Tibial nerve (tissue), 4 donors: ENCODE measurements at places on chromosomes 7 and 10.

- DNase-seq, result no peak
Measured at GRCh38 chr7:85622059-85622458, 435.2 kb upstream of the SEMA3D start.

DNA sequence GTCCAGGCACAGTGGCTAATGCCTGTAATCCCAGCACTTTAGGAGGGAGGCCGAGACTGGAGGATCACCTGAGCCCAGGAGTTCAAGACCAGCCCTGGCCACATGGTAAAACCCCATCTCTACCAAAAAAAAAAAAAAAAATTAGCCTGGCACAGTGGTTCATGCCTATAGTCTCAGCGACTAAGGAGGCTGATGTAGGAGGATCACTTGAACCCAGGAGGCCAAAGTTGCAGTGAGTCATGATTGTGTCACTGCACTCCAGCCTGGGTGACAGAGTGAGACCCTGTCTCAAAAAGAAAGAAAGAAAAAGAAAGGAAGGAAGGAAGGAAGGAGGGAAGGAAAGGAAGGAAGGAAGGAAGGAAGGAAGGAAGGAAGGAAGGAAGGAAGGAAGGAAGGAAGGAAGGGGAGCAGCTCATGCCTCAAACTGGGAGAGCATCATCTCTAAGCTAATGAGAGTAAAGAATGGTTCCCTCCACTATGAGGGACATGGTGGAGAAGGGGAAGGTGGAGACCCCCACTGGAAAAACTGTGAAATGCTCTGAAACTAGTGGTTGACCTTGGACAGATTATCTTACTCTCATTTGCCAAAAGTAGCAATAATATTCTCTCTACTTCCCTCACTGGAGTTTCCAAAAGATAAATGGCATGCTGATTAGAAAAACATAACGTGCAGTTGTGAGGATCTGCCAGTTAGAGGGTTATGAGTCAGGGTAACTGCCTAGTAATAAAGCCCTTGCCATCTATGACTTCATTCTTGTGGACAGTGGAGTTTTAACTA lies 16.8 kb downstream of the GIMAP5 start:
- DNase-seq, result no peak

DNA sequence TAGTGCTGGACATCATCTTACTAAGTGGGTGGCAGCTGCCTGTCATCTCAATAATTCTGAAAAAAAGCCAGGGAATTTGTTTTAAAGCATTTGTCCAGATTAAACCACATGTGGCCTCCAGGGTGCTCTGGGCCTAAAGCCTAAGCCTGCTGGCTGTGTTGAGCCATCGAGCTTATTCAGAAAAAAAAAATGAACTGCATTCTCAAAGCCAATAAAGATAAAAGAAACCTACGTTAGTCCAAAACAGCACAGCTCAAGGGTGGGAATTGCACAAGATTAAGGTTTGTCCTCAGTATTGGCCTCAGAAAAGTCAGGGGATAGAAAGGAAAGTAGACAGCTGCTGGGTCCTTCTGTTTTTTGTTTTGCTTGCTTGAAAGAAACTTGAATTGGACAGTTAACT lies 22.6 kb upstream of the PRTFDC1 start:
- peak; percentile 29 for DNase-seq

GRCh38 chr10:93762979-93763391 lies 5.2 kb downstream of the LGI1 start:
- DNase-seq, result no peak

- no peak for DNase-seq
Measured at GRCh38 chr7:94658826-94659225, 2.9 kb upstream of the SGCE start.
